GM23338 (cell line): ENCODE measurements at places on chromosomes 3 and 15. TPM values are rescaled to one million over a fixed set of nuclear protein-coding genes. Genes with fewer than 3 reads are reported as not detected.

GRCh38 chr3:138936741-138937689 lies 9.9 kb downstream of the FOXL2 start:
- H3K36me3 ChIP-seq = no peaks in the 10 kb centered on the region
- H3K27ac ChIP-seq = no peak overlapping the region
- H3K4me1 ChIP-seq = peaks cover 57% of the 10 kb centered on the region

The SLC22A14 gene
- total RNA-seq = not detected in 2 replicates

The GRK7 gene
- not detected in 2 replicates for total RNA-seq

DNA sequence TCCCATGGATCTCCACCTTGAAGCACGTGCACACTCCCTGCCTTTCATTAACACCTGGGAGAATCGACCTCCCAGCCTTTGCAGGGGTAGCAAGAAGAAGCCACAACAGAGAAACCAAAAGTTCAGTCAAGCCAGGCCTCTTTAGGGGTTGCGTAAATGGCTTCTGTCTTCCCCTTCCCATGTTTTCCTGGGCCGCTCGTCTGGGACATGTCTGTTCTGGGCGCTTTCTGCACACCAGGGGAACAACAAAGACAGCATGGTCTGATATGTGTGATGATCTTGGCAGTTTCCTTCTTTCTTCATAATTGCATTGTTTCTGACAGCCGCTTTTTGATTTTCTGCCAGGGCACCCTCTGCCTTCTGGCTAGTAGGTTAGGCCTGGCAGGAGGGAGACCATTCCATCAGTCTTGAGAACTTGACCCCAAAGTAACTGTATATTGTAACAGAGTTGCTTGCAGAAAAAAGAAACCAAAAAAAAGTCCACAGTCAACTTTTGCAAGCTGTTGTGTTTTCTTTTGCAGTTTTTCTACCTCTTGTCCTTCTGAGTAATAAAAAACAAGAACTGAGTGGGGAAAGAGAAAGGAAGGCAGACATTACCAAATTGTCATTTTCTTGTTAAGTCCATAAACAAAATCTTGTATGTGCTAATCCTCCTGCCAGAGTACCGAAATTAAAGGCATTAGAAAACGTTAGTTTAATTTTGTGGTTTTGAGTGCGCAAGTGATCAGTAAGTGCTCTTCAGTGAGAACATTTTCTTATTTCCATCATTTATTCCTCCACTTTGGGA lies 56.0 kb upstream of the FURIN start:
- 0 out of 2 replicates have a peak, but pooled peaks cover 4% of the 10 kb centered on the region for H3K4me1 ChIP-seq
- H3K27ac ChIP-seq = no peak overlapping the region
- no peak for DNase-seq
- no peaks in the 10 kb centered on the region for H3K27me3 ChIP-seq

The PGBD4 gene
- total RNA-seq = 0.39 and 0.66 TPM in 2 replicates

GRCh38 chr15:71052356-71052755 lies 62.9 kb upstream of the THSD4 start:
- no peak for DNase-seq
- H3K4me1 ChIP-seq = peaks cover 16% of the 10 kb centered on the region; the same call in 1 of the 2 replicates
- H3K27me3 ChIP-seq = no peaks in the 10 kb centered on the region
- H3K36me3 ChIP-seq = no peaks in the 10 kb centered on the region
- no peak overlapping the region for H3K27ac ChIP-seq
- no peak overlapping the region for H3K4me3 ChIP-seq

DNA sequence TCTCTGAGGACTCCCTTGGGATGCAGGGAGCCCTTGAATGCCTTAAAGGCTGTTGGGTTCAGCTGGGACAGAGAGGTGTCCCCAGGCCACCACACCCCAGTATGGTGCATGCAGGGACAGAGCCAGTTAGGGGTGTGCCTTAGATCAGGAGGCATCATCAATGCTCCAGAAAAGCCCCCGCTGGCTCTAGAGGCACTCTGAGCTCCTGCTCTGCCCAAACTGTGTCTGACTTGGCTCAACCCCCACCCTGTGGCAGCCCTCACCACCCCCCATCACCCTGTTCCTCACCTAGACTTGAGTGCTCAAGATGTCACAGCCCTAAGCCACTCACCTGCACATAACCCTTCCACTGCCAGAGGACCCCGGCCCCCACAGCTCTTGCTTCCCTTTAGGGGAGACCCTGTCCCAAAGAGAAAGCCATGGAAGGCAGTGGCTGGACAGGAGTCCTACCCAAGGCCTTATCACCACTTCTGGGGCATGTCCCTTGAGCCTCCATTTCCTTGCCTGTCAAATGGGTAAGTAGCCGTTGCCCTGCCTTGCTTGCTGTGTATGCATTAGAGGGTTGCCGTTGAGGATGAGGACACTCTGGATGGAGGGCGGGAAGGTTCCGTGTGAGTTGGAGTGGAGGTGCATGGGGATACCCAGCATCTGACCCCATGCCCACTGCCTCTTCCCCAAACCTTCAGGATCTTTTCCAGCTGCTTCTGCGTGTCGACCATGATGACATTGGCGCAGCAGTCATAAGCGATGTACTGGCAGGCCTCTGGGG lies 41.4 kb downstream of the ACSBG1 start:
- DNase-seq = no peak
- H3K36me3 ChIP-seq = no peaks in the 10 kb centered on the region
- H3K4me3 ChIP-seq = no peak overlapping the region
- no peaks in the 10 kb centered on the region for H3K4me1 ChIP-seq
- no peaks in the 10 kb centered on the region for H3K27me3 ChIP-seq

- no peak overlapping the region for H3K4me3 ChIP-seq
- no peak overlapping the region for H3K27ac ChIP-seq
- no peaks in the 10 kb centered on the region for H3K4me1 ChIP-seq
- no peaks in the 10 kb centered on the region for H3K36me3 ChIP-seq
Measured at GRCh38 chr3:78529601-78530000, 1238.2 kb downstream of the ROBO1 start.

GRCh38 chr3:124044956-124045355 lies 53.0 kb upstream of the ROPN1 start:
- H3K36me3 ChIP-seq = no peaks in the 10 kb centered on the region
- no peak overlapping the region for H3K27ac ChIP-seq
- DNase-seq = no peak
- 0 out of 2 replicates have a peak, but pooled peaks cover 4% of the 10 kb centered on the region for H3K27me3 ChIP-seq
- H3K4me1 ChIP-seq = no peaks in the 10 kb centered on the region

- H3K36me3 ChIP-seq = no peaks in the 10 kb centered on the region
- H3K4me3 ChIP-seq = no peak overlapping the region
- no peak overlapping the region for H3K27ac ChIP-seq
- H3K4me1 ChIP-seq = peaks cover 9% of the 10 kb centered on the region
- no peaks in the 10 kb centered on the region for H3K27me3 ChIP-seq
Measured at GRCh38 chr3:49618412-49618811, 55.7 kb upstream of the APEH start.

GRCh38 chr15:76418352-76419140 lies 82.0 kb downstream of the ISL2 start:
- no peaks in the 10 kb centered on the region for H3K27me3 ChIP-seq
- H3K4me1 ChIP-seq = no peaks in the 10 kb centered on the region
- DNase-seq = no peak
- no peak overlapping the region for H3K4me3 ChIP-seq
- no peak overlapping the region for H3K27ac ChIP-seq
- H3K36me3 ChIP-seq = no peaks in the 10 kb centered on the region

DNA sequence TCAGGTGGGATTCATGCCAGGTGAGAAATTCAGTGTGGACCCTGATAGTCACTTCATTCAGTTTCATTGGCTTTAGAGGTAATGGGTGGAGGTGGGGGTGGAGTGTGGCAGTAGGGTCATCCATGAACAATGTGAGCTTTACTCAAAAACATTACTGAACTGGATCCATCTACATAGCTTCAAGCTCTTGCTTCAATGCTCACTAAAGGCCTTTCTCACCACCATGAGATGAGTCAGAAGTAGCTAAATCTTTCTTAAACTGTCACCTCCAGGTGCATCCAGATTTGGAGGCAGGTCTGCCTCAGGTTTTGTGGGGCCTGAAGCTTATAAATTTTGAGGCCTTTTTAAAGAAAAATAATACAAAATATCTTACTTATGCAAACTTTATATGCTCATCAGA lies 363.6 kb downstream of the CHST2 start:
- peaks cover 13% of the 10 kb centered on the region; the same call in 1 of the 2 replicates for H3K4me1 ChIP-seq

DNA sequence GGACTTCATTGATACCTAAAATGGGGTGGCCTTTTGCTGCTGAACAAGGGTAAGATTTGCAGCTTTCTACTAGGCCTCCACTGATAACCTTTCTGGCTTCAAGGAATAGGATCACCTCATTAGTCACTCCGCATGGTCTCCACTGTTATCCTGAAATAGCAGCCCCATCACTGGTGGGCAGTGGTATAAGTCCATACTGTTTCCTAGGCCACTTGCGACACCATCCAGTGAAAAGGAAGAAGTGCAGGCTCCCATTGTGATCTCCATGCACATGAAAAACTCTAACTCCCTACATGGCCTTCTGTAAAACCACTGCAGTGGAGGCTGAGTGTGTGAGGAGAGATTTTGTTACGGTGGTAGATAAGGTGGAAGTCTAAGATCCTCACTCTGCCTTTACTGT lies 1455.9 kb downstream of the SI start:
- peak; percentile 81 for DNase-seq
- H3K36me3 ChIP-seq = no peaks in the 10 kb centered on the region
- no peaks in the 10 kb centered on the region for H3K4me1 ChIP-seq
- no peak overlapping the region for H3K27ac ChIP-seq
- no peak overlapping the region for H3K4me3 ChIP-seq
- H3K27me3 ChIP-seq = no peaks in the 10 kb centered on the region

- no peaks in the 10 kb centered on the region for H3K36me3 ChIP-seq
- H3K4me3 ChIP-seq = no peak overlapping the region
- peak; percentile 57 for DNase-seq
- no peaks in the 10 kb centered on the region; the same call in 1 of the 2 replicates for H3K4me1 ChIP-seq
- no peaks in the 10 kb centered on the region for H3K27me3 ChIP-seq
Measured at GRCh38 chr3:13027154-13027553, 46.1 kb downstream of the IQSEC1 start.

GRCh38 chr15:92383519-92384324 lies 10.0 kb upstream of the ST8SIA2 start:
- no peak overlapping the region for H3K4me3 ChIP-seq
- peak; percentile 90 for DNase-seq
- H3K27me3 ChIP-seq = no peaks in the 10 kb centered on the region

- H3K36me3 ChIP-seq = no peaks in the 10 kb centered on the region
- no peaks in the 10 kb centered on the region for H3K4me1 ChIP-seq
- no peak for DNase-seq
- no peak overlapping the region for H3K27ac ChIP-seq
- no peak overlapping the region for H3K4me3 ChIP-seq
Measured at GRCh38 chr15:33419701-33420100, 108.9 kb downstream of the RYR3 start.

GRCh38 chr3:15823092-15823491 lies 25.3 kb upstream of the ANKRD28 start:
- no peak overlapping the region for H3K4me3 ChIP-seq
- no peaks in the 10 kb centered on the region for H3K36me3 ChIP-seq
- H3K27me3 ChIP-seq = no peaks in the 10 kb centered on the region
- no peak overlapping the region for H3K27ac ChIP-seq
- H3K4me1 ChIP-seq = peaks cover 2% of the 10 kb centered on the region
- DNase-seq = peak; percentile 46

- peak; percentile 68 for DNase-seq
- H3K4me1 ChIP-seq = peaks cover 22% of the 10 kb centered on the region
- H3K27me3 ChIP-seq = peaks cover 5% of the 10 kb centered on the region; the same call in 1 of the 2 replicates
- no peaks in the 10 kb centered on the region for H3K36me3 ChIP-seq
- no peak overlapping the region for H3K27ac ChIP-seq
Measured at GRCh38 chr3:195908694-195909581, 587 bp upstream of the TNK2 start.

GRCh38 chr3:194787650-194788049 lies 102.0 kb downstream of the FAM43A start:
- DNase-seq = no peak
- no peaks in the 10 kb centered on the region for H3K36me3 ChIP-seq
- no peak overlapping the region for H3K4me3 ChIP-seq
- no peaks in the 10 kb centered on the region for H3K27me3 ChIP-seq

- DNase-seq = no peak
- H3K27ac ChIP-seq = no peak overlapping the region
- H3K36me3 ChIP-seq = no peaks in the 10 kb centered on the region
- no peaks in the 10 kb centered on the region for H3K27me3 ChIP-seq
Measured at GRCh38 chr3:52236424-52236886, 2.5 kb downstream of the TWF2 start.

DNA sequence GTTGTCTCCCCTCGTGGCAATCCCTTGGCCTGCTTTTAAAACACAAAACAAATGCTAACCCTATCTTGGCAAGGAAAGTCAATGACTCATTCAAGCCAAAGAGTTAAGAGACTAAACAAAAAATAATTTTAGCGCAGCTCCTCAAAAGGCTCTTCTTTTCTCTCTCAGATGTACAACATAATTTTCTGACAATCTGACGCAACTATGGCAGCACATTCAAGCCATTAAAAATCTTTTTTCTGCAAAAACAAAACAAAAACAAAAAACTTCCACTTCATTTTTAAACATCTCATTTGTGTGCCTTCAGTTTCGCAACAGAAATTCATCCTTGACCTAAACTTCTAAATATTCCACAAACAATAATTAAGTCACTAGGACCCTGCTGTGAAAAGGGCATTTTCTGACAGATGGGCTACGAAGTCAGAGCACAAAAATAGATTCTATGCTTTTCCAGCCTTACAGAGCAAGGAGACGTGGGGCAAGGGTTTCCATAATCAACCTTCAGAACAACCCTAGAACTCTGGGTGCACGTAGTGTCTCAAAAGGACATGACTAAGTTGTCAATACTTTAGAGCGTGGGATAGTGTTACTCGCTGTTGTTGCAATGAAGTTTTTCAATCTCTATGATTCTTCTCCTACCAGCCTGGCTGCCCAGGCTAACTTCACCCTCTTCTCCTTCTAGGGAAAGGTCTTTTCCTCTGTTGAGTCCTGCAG lies 84.3 kb downstream of the MB21D2 start:
- peaks cover 18% of the 10 kb centered on the region for H3K4me1 ChIP-seq
- no peak overlapping the region for H3K4me3 ChIP-seq
- no peak overlapping the region for H3K27ac ChIP-seq
- no peaks in the 10 kb centered on the region for H3K36me3 ChIP-seq
- no peak for DNase-seq
- H3K27me3 ChIP-seq = no peaks in the 10 kb centered on the region

- H3K4me1 ChIP-seq = peaks cover 9% of the 10 kb centered on the region; the same call in 1 of the 2 replicates
Measured at GRCh38 chr15:85380812-85381642, 624 bp downstream of the AKAP13 start.

DNA sequence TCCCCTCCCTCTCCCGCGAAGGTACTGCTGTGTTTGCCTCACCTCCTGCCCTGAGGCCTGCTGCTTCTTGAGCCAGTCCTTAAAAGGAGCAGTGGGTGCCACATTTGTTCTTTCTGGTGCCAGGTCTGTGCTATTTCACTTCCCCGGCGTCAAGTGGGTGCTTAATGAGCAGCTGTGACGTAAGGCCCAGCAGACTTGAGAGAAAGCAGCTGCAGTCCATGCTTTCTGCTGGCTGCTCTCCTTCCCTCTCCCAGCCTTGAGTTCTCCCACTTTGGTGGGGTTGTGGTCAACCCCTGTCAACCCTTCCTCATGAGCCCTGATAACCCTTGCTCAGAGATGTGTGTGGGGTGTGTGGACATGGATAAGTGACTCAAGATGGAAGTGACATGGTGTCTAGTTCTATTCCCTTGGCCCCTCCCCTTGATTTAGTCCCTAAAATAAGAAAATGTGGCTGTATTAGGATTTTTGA lies 6.9 kb downstream of the INAFM2 start:
- no peak overlapping the region for H3K4me3 ChIP-seq
- no peaks in the 10 kb centered on the region for H3K36me3 ChIP-seq
- H3K4me1 ChIP-seq = peaks cover 42% of the 10 kb centered on the region
